ENCODE measurements at places on chromosomes 11 and 22.

DNA sequence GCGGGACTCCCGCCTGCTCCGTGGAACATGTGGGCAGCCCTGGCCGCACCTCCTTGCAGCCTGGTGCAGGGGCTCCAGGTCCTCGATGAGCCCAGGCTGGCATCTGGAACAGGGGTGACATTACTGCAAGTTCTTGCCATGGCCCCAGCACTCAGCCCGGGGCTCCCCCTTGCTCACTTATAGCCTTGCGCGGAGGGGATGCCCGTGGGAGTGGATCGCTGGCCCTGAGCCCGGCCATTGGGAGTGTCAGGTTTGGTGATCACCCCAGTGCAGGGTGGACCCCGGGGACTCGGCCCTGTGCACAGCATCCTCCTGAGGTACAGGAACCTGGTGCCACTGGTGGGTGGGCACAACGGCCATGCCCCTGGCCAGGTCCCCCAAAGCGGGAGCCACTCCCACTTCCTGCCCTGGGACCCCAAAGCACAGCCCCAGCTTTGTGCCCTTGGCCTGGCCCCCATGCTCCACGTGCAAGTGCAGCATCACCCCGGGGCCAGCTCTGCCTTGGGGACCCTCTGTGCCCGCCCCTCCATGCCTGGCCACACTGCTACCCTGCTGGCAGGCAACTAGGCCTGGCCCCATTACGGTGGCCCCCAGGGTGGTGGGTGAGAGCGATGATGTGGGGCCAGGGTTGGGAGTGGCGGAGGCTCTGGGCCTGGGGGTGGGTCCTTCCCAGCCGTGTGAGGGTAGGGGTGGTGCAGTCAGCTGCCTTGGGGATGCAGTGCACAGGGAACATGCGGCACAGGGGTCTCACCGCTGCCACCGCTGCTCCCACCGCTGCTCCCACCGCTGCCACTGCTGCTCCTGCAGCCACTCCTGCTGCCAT, 439.8 kb downstream of the TBC1D22A start:
- no peaks in the 10 kb centered on the region for H3K36me3 ChIP-seq
- H3K4me1 ChIP-seq, result no peaks in the 10 kb centered on the region
- no peak for DNase-seq
- H3K27me3 ChIP-seq, result no peaks in the 10 kb centered on the region

GRCh38 chr22:41664490-41664889, 24.2 kb downstream of the SNU13 start:
- no peak overlapping the region for H3K4me3 ChIP-seq
- DNase-seq, result no peak
- peaks cover 11% of the 10 kb centered on the region for H3K4me1 ChIP-seq
- H3K27ac ChIP-seq, result peak overlapping the region; percentile 47

DNA sequence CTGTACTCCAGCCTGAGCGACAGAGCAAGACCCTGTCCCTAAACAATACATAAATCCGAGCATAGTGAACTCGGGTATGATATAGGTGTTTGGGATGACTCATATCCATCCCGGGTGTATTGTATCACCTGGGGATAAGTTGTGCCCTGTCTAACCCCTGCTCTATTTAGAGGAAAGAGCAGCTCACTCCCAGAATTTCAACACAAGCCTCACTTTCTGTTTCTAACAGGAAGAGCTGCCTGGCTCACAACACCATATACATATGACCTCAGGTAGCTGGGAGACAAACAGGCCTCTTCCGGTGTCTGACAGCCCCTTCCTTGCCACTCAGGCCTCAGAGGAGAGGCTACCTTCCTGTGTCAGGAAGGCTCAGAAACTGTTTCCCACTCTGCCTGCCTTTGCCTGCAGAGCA, 9.9 kb upstream of the MICALL1 start:
- peak overlapping the region; percentile 91 for H3K27ac ChIP-seq
- peaks cover 16% of the 10 kb centered on the region for H3K4me1 ChIP-seq
- no peaks in the 10 kb centered on the region for H3K27me3 ChIP-seq
- H3K36me3 ChIP-seq, result peaks cover 2% of the 10 kb centered on the region
- H3K4me3 ChIP-seq, result peak overlapping the region; percentile 27

- H3K27ac ChIP-seq, result no peak overlapping the region
- H3K27me3 ChIP-seq, result peaks cover 73% of the 10 kb centered on the region
- no peaks in the 10 kb centered on the region for H3K36me3 ChIP-seq
These were observed 5.2 kb downstream of the TEAD1 start for GRCh38 chr11:12679471-12679870.
